ENCODE measurements at places on chromosomes 3 and 15.

DNA sequence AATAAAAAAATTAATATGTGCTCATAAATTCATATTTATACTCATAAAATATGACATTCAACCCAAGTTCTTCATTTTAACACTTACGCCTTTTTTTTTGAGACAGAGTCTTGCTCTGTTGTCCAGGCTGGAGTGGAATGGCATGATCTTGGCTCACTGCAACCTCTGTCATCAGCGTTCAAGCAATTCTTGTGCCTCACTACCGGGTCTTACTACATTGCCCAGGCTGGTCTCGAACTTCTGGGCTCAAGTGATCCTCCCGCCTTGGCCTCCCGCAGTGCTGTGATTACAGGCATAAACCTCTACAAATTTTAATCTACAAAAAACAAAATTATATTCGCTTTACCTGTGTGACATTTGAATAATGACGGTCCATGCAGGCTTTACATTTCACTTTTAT, 74.1 kb upstream of the SNRPN start:
- DNase-seq: no peak

- no peak for DNase-seq
Measured at GRCh38 chr3:15630646-15631350, 29.3 kb downstream of the BTD start.

DNA sequence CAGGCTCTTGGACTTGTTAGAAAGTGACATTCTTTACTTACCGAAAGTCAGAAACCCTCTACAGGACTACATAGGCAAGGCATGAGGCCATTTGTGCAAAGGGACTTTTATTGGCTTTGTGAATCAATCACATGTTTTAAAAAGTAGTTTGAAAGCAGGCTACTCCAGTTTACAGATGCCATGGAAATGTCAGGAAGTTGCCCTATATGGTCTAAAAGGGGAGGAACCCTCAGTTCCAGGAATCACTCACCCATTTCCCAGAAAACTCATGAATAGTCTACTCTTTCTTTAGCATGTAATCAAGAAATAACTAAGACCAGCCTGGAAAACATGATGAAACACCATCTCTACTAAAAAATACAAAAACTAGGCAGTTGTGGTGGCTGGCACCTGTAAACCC, 51.0 kb upstream of the MKRN3 start:
- no peak for DNase-seq

GRCh38 chr3:53553200-53553599, 58.8 kb downstream of the CACNA1D start:
- no peak for DNase-seq

DNA sequence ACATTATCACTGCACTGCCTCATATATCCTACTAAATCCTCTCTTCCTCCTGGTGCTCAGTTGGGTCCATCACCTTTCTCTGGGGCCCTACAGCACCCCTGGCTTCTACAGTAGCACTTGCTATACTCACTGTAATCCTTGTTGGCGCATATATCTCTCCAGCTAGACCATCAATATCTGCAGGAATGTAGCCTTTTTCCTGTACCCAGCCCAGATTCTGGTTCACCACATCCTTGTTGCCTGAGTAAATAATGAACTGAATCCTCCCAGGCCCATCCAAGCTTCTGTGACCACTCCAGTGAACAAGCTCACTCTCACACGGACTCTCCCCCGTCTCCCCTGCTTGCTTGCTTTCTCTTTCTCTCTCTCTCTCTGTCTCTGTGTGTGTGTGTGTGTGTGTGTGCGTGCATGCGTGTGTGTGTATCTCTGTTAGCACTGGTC, 62.5 kb upstream of the LIPC start:
- DNase-seq: no peak

- DNase-seq: no peak
Measured at GRCh38 chr3:15659254-15659975, 57.9 kb downstream of the BTD start.

- DNase-seq: no peak
Measured at GRCh38 chr15:92149029-92149428, 244.7 kb upstream of the ST8SIA2 start.

Measured in NT2/D1 (cell line).